NCI-H1694 (cell line): ENCODE measurements at places on chromosomes 6 and 20.
A peak's percentile ranks its signal among the peaks of the same experiment; 100 is the strongest.

DNA sequence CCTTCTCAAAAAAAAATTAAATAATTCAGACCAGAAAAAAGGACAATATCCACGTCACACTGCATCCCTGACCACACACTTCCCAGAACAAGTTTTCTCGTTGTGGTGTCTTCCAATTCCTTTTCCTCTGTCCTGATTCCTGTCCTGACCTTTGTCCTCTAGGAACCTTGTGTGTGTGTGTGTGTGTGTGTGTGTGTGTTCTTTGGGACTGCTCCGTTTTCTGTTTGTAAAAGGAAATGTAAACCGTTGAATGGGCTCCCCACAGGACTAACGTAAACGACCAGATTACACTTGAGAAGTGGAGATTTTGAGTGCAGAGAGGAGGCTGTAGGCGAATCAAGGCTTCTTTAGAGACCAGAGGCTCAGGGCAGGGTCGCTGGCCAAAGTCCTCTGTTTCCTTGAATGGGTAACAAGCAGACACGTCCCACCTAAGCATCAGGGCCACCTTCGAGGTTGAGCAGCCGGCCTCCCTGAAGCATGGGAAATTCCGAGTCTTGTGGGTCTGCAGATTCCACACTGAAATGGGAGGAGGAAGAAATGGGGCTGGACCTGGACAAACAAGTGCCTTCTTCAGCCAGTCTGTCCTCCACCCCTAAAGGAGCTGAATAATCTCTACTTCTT lies 7.3 kb downstream of the ZBTB46 start:
- no peak for DNase-seq

DNA sequence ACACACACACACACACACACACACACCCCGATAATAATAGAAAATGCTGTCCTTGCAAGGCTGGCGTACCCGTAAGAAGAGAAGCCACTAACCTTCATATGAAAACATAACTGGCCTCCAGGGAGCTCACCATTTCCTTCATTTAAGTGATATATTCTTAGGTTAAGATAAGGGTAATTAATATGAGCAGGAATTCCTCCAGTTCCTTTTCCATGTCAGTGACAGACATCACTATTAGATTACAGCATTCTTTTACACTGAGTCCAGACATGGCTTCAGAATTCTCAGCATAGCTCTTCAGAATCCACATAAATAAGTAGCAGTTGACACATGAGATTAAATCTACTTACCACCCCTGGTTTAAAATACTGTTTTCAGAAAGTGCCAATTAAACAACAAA lies 121.9 kb downstream of the SIM1 start:
- DNase-seq = no peak

GRCh38 chr20:17024513-17025119 lies 202.2 kb upstream of the PCSK2 start:
- no peak for DNase-seq

DNA sequence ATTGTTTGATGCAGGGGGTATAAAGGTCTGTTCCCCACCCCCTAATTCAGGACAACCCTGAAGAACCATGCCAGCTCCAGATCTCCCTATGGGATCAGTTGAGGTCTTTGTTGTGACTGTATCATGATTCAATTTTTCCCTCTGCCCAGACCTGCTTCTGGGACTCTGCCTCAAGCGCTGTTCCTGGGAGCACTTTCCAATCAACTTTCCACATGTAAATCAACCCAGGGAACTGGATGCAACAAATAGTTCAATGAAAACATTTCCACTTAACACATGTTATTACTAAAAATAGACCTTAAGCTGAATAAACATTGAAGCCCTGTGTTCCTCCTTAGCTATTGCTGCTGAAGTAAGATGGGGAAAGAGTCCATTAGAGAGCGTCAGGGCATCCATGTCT lies 139.5 kb downstream of the C6orf58 start:
- no peak for DNase-seq

- DNase-seq = no peak
Measured at GRCh38 chr6:151197556-151197955, 42.2 kb upstream of the AKAP12 start.

- peak; percentile 9 for DNase-seq
Measured at GRCh38 chr20:17617212-17617867, 47.5 kb downstream of the DSTN start.

DNA sequence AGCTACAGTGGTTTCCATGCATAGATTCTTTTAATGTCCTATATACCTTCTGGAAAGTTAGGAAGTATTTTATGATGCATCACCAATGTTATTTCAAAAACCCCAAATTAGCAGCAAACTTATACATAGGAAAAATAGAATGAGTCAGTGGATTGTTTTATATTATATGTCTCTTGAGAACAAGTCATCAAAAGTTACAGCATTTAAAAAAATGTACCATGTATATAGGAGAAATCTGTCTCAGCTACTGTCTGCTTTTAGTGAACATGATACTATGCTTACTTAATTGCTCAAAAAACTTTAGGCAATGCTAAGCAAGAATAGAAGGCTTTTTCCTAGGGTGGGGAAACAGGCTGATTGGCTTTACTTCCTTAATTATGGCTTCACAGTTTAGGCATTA lies 365.3 kb downstream of the SAMD5 start:
- no peak for DNase-seq

GRCh38 chr6:109172101-109172746 lies 76.9 kb downstream of the CEP57L1 start:
- DNase-seq = no peak

GRCh38 chr6:118864341-118865099 lies 29.4 kb upstream of the ASF1A start:
- DNase-seq = no peak

DNA sequence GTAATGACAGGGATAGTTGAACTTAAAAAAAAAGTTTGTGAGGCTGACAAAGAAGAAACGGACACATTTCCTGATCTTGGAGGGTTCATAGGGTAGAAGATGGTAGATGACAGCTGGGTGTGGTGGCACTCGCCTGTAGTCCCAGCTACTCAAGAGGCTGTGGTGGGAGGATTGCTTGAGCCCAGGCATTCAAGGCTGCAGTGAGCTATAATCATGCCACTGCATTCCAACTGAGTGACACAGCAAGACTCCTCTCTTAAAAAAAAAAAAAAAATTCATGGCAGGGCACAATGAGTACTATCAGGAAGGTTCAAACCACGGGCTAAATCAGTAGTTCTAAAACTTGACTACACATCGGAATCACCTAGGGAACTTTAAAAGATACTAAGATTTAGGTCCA lies 2.0 kb upstream of the MICA start:
- no peak for DNase-seq

- DNase-seq = no peak
Measured at GRCh38 chr6:163835439-163836171, 421.1 kb downstream of the QKI start.

- no peak for DNase-seq
Measured at GRCh38 chr6:91634791-91635190, 1047.9 kb upstream of the MAP3K7 start.

DNA sequence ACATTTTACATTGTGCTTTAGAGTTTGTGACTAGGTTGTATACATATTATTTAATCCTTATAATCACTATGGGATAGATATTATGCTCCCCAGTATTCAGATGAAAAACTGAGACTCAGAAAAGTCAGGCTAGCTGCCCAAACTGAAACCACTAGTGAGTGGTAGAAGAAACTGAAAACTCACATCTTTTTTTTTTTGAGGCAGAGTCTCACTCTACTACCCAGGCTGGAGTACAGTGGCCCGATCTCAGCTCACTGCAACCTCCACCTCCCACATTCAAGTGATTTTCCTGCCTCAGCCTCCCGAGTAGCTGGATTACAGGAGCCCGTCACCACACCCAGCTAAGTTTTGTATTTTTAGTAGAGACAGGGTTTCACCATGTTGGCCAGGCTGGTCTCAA lies 22.2 kb downstream of the RNF24 start:
- no peak for DNase-seq

DNA sequence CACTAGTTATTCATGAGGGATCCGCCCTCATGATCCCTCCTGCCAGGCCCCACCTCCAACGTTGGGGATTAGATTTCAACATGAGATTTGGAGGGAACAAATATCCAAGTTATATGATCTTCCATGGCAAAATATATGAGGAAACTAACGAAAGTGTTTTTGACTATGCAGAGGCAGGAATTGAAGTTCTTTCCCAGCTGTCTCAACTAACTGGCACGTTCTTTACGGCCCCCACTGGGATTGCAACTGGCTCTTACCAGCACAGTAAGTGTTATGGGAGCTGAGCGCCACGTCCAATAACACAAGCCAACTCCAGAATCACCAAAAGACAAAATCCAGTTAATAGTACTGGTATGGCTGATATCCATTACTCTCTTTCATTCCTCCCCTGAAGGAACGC lies 66.6 kb downstream of the ECT2L start:
- DNase-seq = no peak

GRCh38 chr6:134551245-134551960 lies 233.5 kb upstream of the SGK1 start:
- no peak for DNase-seq

GRCh38 chr6:140062043-140063020 lies 687.9 kb upstream of the CITED2 start:
- DNase-seq = no peak

DNA sequence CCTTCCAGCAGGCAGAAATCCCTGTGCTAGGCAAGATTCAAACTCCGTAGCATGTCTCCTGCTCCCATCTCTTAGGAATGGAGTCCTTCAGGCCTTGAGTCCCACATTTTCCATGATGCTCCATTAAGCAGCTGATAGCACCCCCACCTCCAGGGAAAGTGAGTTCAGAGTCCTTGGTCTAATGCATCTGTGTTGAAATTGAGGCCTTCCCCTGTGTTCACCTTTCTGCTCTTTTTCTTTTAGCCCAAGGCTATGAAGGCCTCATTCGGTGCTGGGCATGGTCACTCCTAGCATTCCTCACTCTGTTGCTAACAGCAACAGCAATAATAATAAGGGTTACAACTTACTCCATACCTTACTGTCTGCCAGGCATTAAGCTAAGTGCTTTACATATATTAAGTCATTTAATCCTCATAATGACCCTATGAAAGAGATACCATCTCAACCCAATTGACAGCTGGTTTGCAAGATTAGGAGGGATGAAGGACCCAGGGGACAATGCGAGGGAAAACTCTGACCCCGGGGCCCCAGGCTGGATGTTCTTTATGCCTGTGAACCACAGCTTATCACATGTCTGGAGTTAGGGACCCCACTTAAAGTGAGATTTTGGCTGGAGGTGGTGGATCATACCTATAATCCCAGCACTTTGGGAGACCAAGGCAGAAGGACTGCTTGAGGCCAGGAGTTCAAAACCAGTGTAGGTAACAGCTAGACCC lies 17.5 kb upstream of the PANK2 start:
- DNase-seq = no peak

DNA sequence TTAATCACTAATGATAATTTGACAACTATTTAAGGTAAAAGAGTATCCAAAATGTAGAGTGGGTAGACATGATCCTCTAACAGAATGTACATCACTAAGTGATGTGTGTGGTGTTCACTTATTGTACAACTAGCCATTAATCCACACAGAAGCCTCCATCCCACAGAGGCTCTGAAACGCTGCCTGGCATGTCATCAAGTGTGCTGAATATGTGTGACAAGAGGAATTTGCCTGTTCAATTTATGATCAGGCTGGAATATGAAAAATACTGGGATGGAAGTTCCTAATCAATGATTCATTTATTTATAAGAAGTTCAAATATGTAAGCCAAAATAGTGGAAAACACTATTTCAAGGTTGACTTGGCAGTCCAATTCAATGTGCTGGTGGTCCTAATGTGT lies 72.4 kb downstream of the BACH2 start:
- DNase-seq = no peak

DNA sequence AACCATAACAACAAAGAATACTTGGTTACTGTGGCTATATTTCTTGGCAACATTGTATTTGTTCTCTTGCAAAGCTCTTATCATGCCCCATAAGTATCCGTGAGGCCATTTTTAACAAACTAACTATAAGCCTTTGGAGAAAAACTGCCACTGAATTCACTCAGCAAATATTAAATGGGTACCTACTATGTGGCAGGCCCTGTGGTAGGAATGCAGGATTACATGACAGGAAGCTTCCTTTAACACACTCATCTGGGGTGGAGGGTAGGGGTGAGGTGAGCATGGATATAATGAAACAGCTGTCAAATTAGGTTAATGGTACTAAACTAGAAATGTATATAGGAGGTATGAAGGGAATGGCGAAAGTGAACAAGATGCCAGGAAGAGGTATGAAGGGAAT lies 504.8 kb downstream of the MEI4 start:
- DNase-seq = no peak

- no peak for DNase-seq
Measured at GRCh38 chr6:79077715-79078074, 359 bp downstream of the PHIP start.

DNA sequence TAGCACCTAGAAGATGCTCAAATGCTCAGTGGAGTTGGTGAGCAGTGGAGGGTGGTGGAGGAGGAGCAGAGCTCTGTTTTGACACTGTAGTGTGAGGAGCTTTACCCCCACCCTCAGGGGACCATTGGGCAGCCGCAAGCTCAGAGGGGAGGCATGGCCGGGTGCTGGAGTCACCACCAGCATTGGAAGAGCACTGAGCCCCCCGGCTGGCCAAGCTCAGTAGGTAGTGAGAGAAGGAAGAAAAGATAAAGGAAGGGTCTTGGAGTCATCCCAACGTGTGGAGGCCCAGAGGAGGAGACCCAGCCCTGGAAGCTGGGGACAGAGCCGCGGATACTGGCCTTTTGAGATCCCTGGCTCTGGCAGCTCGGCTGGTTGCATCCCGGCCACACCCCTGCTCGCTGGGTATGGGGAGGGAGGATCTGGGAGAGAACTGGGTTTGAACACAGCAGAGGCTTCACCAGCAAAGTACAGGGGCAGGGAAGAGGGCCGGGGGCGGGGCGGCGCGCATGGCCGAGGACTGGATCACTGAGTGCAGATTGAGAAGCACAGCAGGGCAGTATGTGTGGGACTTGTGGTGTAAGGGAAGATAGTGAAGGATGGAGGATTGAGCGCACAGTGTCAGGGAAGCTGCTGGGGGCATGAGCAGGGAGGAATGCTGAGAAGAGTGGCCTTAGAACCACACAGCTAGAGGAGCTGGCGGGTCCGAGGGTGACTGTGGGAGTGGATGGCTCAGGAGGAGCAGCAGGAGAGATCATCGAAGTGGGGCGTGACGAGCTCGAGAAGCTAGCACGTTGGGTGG lies 24.4 kb downstream of the SYNDIG1 start:
- DNase-seq = no peak
